OCI-LY7 (cell line): ENCODE measurements at places on chromosomes 4 and X. TPM values are rescaled to one million over a fixed set of nuclear protein-coding genes. Genes with fewer than 3 reads are reported as not detected.

NXF2 gene
- total RNA-seq, result not detected in 2 replicates

IL15 gene
- total RNA-seq, result not detected in 2 replicates

TREX2 gene
- 2.4 and 3.7 TPM in 2 replicates for total RNA-seq

DNA sequence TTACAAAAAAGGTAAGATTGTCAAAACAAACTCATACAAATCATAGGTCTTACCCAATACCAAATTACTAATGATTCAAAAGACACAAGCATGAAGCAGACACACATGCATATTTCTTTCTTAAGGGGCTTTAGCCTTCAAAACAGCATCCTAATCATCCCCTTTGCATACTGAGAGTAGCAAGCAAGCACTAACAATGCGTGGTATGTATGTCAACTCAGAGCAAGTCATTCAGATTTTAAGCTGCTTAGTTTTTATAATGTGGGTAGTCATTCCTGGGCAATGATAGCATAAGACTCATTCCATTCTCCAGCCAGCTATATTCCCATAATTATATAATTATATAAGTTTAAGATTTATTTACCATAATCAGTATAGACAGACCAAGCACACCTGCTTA, 219.6 kb downstream of the DKK2 start:
- no peak for DNase-seq

RIPPLY1 gene
- not detected in 2 replicates for total RNA-seq

- no peak for DNase-seq
Observed at GRCh38 chr4:21948347-21949072, at the start of gene KCNIP4. TSS of gene KCNIP4 (minus strand) at chr4:21948772.

DNA sequence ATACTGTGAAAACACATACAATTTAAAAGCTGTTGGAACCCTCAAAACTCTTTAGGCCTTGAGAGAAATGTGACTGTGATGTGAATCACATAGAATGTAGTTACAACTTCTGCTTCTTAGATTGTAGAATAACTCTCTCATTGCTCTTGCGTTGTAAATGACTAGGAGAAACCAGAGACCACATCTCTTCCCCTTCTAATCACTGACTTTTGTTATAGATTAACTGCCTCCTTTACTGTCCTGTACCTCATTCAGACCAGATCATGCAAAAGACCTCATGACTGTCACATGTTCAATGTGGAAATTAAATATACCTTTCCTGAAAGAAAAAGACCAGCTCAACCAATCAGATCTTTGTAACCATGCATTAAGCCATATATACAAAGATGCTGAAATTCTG, 43.2 kb upstream of the NEIL3 start:
- no peak for DNase-seq

GRCh38 chrX:97027384-97027922, 143.7 kb downstream of the RPA4 start:
- DNase-seq, result no peak

- DNase-seq, result no peak
Observed at GRCh38 chrX:147377728-147378127, 534.0 kb upstream of the FMR1 start.

GRCh38 chrX:33906971-33907370, 225.1 kb downstream of the FAM47A start:
- DNase-seq, result no peak

GRCh38 chrX:69919749-69920148, 130.0 kb downstream of the AWAT2 start:
- no peak for DNase-seq

DNA sequence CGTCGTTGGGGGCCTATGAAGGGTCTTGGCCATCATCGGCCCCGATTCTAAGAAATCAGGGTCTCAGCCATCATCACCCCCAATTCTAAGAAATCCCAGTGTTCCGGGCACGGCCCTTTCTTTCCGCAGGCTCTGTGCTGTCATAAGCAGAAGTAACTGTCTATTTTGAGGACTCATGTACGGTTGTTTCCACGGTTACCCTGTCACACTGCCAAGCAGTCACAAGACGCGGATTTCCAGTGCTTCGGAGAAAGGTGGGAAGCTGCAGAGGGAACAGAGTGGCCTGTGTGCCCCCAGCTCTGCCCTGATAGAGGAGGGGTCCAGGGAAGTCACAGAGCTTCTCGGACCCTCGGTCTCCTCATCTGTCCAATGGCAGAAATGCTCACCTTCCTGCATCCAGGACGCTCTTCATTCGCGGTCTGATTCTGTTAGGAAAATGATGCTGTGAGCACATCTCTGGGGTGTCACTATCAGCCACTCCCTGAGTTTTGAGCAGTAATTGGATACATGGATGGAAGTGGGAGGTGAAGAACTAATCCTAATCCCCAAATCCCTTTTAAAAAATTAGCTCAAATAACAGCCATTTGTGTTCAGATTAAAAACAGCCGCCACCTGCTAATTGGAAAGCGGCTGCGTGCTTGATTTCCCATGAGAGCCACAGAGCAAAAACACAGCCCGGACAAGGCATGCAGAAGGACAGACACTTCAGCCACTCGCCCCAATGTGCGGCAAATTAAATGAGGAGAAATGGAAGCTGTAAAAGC, 73.1 kb downstream of the WFS1 start:
- no peak for DNase-seq
